ENCODE measurements at places on chromosomes 12 and 14.

- peak; percentile 48 for DNase-seq
Observed at GRCh38 chr12:119659289-119659897, 8.5 kb upstream of the PRKAB1 start.

GRCh38 chr14:19771895-19772430 lies 1.3 kb upstream of the OR4M1 start:
- DNase-seq = no peak

DNA sequence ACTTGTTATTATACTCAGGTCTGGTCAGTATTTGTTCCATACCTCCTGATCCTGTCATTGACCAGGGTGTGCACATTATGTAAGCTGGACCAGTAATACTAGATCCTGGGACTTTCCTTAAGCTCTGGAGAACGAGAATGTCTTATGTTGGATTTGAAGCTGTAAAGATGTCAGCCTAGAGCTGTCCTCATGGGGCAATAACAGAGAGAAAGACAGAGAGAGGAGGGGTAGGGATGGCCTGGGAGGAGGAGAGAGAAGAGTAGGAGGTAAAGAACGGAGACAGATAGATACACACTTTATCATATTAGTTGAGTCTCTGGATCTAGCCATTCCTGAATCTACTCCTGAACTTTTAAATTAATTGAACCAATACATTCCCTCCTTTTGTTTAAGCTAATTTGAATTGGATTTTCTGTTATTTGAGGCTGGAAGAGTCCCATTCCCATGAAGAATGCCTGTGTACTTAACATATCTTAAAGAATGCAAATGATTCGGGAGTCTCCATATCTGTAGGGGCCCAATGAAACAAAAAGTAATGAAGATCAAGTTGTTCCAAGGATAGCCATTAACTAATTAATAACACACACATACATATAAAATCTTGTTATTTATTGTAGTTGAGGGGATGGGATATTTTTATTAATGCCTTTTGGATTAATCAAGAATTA lies 55.9 kb downstream of the PLEKHA5 start:
- DNase-seq = no peak

GRCh38 chr14:105292826-105293711 lies 7.7 kb downstream of the BRF1 start:
- DNase-seq = no peak

- no peak for DNase-seq
Observed at GRCh38 chr12:111429828-111430432, 24.2 kb downstream of the SH2B3 start.

DNA sequence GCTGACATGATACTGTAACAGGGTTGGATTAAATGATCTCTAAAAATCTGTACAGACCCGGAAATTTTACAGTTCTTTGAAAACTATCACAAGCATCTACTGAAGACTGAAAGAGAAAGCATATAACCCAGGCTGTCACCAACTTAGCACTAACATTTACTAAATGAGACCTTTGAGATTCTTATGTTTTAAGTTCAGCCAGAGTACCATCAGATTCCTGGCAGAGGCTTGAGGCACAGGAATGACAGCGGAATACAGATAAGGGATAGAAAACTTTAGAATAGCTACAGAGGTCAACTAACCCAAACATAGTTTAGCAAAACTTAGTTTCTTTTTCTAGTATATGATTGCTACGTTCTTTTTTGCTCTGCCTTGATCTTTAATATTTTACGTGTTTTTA lies 91.6 kb upstream of the FERMT2 start:
- DNase-seq = no peak

GRCh38 chr12:10154145-10154496 lies 17.8 kb downstream of the OLR1 start:
- no peak for DNase-seq

GRCh38 chr12:6345319-6346091 lies 3.6 kb upstream of the TNFRSF1A start:
- DNase-seq = peak; percentile 84

- DNase-seq = no peak
Observed at GRCh38 chr12:75666126-75666938, 154.9 kb upstream of the KRR1 start.

- DNase-seq = no peak
Observed at GRCh38 chr14:59268858-59269257, 80.4 kb downstream of the DAAM1 start.

DNA sequence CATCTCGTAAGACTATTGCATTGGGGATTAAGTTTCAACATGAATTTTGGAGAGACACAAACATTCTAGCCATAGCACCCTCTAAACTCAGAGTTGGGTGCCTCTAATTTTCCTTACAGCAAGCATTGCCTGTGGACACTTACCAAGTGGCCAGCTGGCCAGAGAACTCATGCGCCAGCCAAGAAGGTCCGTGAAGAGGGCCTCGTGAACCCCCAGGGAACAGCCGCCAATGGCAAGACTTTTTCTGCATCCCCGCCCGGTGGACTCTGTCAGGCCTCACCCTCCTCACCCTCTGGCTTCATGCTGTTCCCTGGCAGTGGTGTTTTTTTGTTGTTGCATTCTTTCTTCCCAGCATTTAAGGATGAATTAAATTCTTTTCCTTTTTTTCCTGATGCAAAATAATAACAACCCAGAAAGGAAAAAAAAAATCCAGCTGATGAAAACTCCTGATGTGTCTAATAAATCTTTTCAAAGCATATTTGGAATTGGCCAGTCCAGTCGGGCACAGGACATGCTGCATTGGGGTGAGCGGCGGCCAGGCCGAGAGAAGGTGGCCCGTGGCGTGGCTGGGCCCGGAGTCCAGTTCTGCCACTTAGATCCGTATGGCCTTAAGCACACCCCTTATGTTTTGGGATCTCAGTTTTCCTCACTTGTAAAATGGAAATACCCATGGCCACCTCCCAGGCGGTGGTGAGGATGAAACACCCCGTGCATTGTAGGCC lies 191.9 kb upstream of the DIO3 start:
- DNase-seq = no peak

DNA sequence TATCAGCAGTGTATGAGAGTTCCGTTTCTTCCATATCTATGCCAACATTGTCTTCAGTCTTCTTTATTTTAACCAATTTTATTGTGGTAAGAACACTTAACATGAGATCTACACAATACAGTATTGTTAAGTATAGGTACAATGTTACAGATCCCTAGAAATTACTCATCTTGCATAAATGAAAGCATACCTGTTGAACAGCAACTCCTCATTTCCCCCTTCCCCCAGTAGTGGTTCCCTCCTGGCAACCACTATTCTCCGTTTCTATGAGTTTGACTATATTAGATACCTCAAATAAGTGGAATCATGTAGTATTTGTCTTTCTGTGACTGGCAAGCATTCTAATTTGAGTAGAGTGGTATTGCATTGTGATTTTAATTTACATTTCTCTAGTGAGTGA lies 150.5 kb downstream of the CRADD start:
- no peak for DNase-seq

DNA sequence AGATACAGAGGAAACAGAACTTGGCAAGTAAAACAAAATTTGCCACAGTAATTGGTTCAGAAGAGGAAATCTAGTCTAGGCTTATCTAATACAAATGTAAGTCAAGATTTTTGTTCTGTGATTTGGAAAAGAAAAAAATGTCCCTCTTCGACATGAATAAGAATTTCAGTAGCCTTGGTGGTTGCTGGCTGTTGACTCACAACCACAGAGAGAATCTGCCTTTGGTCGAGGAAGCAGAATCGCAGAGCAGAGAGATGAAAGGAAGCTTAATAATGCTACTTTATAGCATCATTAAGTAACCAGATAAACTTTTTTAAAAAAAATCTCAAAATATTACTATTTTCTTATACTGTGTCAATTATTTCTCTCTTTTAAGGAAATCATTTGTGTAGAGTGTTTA lies 1096.6 kb downstream of the FLRT2 start:
- no peak for DNase-seq

DNA sequence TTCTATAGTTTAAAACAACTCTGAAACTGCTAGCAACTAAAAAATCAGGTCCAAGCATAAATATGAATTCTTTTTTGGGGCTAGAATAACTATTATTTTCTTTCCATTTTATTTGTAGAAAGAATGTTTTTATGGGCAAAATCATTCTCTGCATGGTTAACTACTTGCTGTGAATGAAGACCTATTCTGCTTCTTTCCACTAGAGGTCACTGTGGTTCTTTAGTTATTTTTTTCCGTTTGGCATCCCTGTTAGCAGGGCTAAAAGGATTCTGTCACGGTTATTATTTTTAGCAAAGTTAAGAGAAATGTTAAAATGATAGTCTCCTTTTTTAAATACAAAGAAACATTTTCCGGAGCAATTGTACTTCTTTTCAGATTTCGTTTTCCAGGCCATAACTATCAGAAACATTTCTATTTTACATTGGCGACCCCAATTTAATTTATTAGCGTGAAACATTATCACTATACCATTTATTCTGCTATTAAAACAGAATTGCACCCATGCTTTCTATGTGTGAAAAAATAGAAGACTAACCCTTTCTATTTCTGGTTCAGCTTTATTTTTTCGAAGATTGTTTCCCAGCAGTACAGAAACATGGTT lies 404.8 kb downstream of the ATP23 start:
- peak; percentile 41 for DNase-seq

GRCh38 chr14:92386637-92387036 lies 63.7 kb downstream of the SLC24A4 start:
- DNase-seq = no peak

DNA sequence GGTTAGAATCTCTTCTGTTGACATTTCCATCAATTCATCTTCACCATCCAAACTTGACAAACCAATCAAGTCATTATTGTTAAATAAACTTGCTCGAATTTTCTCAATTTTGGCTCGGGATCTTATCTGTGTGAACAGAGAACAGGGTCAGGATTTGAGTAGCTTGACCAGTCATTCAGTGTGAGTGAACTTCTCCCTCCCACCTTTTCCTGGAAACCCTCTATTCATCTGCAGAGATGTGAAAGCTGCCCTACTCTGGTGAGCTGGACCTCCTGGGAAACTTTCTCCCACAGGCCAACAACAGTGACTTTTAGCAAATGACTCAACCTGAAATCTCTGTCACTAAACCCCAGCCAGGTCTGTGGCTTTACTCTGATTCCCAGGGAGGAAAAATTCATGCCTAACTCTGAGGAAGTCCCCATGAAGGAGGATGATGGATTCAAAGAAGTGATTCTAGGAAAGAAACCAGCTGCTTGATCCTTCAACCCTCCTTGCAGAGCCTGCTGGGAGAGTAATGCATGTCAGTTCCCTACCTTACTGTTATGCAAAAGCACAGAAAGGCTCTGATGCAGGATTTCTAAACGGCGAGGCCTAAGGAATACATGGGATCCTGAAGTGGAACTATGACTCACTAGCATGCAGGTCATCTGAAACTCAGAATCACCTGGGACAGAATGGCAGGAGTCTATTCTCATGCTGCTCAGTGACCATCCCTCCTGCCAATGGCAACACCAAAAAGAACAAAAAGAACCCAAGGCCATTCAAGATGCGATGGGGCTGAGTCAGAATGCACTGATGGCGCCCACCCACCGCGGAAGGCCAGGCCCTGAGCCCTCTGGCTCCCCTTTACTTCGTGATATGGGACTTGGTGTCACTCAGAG lies 58.0 kb downstream of the TRAFD1 start:
- DNase-seq = peak; percentile 46

DNA sequence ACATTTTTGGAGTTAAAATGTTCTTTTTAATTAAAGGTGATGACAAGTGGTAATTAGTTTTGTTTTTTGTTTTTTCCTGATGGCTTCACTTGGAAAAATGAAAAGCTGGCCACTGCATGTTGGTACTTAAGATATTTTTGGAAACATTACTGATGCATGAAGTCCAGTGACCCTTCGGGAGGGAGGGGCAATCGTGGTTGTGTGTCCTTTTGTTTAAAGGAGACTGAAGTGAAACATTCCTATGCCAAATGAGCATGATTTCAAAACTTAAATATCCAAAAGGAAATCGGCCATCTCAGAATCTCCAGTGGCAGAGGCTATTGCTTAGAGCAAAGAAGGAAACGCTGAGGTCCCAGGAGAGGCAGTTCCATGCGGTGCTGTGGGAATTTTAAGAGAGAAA lies 20.1 kb downstream of the LTBP2 start:
- no peak for DNase-seq

DNA sequence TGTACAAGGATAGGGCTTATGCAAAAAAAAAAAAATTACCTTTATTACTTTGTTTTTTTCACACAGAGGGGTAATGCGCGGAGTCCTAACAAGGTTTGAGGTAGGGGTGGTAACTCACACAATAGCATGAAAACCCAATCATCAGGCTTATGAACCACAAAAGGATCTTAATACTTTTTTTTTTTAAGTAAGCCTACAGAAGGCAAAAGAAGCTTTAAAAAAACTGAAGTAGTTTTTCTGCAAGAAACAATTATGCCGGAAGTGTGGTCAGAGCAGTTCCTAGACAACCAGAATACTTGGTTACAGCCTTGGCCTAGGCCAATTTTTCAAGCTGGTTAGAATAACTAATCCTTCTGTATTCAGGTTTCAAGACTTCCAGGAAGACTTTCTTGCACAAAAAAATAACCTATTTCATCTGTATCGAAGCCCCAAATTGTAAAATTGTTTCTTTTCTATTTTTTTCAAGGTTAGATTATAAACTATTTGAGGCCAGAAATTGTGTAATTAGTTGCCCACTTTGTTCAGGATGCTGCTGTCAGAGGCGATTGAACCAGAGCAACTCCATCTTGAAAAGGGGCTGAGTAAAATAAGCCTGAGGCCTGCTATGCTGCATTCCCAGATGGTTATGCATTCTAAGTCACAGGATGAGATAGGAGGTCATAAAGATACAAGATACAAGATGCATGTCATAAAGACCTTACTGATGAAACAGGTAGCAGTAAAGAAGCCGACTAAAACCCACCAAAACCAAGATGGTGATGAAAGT lies 1.8 kb upstream of the GNS start:
- DNase-seq = no peak

- DNase-seq = no peak
Observed at GRCh38 chr14:104112609-104113571, 25.5 kb upstream of the KIF26A start.

GRCh38 chr12:100972121-100972520 lies 177.5 kb downstream of the ANO4 start:
- DNase-seq = no peak

DNA sequence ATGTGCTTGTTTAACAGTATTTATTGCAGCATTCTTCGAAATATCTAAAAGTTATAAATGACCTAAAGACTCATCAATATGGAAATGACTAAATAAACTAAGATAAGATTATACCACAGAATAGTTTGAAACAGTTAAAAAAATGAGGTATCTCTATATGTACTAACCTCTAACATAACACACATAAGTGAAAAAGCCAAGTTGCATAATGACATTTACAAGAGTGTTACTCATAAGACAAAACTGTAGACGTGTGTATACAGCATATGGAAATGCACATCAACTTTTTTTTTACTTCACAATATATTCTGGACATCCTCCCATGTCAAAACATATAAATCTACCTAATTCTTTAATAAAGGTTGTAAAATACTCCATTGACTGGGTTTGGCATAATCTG lies 22.8 kb downstream of the CPM start:
- peak; percentile 67 for DNase-seq

GRCh38 chr12:124405592-124405991 lies 110.7 kb downstream of the RFLNA start:
- DNase-seq = no peak

DNA sequence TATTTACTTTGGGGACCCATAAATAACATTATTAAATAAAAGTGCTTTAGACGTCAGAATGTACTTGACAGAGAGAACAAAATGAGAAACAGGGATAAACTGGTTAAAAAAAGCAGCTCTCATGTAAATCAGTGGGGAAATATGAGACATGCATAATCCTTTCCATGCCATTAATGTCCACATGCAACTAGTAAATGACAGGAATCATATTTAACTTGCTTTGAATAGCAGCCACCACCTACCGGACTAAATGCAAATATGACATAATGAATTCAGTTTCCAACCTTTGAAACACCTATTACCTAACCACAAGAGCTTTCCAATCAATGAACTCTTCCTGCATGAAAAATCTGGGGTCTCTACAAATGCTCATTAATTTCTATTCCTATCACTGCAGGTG lies 19.6 kb downstream of the FGD6 start:
- no peak for DNase-seq

Measured in epithelial cell of esophagus (primary cell).